Right lung (tissue), 10 donors: ENCODE measurements at places on chromosomes 3 and 15. TPM values are rescaled to one million over a fixed set of nuclear protein-coding genes. Genes with fewer than 3 reads are reported as not detected.

The FEZF2 gene
- not detected for polyA plus RNA-seq

DNA sequence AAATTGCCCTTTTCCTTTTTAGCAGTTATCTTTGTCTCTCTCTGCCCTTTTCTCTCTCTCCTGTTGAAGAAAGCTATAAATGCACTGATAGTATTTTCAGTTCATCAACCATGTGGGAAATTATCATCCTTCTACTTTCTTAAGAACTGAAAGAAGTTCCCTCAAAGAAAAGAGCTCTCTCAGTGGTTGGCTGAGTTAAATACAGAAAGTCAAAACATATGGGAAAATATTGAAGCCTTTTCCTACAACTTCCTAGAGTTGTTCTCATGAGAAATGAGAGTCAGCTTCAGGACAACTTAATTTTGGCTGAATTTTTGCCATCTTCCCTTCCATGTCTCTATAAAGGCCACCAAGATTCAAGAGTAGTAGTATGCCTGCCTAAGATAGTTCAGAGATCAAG, 96.7 kb downstream of the NFKBIZ start:
- DNase-seq, result no peak

DNA sequence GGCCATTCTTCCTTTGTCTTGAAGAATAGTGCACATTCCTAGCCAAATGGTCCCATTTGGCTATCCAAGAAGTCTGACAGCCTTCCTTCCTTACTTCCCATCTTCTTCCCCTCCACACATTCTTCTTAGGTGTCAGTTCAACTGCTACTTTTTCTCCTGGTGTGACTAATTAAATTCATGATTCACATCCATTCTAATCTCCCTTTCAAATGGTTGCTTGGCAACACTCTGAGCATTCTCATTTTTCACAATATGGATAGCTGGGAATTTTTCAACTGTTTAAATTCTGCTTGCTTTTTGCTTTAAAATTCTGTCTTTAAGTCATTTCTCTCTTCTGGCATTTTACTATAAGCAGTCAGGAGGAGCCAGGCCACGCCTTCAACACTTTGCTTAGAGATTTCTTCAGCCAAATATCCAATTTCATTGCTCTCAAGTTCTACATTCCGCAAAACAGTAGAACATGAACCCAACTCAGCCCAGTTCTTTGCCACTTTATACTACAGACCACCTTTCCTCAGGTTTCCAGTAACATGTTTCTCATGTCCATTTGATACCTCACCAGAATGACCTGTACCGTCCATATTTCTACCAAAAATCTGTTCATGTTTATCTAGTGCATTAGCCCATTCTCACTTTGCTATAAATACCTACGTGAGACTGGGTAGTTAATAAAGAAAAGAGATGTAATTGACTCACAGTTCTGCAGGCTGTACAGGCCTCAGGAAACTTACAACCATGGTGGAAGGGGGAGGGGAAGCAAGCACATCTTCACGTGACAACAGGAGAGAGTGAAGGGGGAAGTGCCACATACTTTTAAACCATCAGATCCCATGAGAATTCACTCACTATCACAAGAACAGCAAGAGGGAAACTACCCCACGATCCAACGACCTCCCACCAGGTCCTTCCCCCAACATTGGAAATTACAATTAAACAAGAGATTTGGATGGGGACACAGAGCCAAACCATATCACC, 31.9 kb upstream of the MCF2L2 start:
- DNase-seq, result no peak

DNA sequence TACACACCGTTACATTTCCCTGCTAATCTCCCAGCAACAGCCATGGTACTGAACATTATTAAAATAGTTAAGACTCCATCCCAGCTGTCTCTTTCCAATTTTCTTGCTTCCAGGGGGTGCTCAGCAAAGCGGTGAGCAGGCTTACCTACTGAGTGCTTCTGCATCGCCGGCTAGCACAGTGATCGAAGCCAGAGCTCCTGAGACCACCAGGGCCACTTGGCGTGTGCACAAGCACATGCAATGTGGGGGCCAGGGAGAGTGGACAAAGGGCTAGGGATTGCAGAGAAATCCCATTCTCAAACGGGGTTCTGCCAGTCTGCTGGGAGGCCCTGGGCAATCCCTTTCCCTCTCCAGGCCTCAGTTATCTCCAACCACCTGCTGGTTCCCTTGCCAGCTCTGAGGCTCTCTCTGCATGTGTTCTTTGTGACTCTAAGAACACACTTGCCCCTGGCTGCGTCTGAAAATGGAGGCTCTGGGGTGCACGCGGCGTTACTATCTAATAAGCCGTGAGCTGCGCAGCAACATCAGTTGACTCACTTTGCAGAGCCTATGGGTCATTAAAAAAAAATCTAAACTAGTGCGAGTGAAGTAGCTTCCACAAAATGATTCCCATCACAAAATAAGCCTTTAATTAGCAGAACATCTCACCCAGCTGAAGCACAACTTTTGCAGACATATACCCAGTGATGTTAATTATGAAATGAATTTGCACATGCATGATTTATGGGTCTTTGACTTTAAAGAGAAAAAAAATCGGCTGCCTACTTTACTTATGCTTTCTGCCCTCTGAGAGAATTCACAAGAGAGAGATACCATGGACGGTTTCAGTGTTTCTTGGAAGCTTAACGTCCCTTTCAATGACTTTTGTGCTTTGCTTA, 271.5 kb downstream of the TLE3 start:
- DNase-seq, result no peak
